ENCODE measurements at places on chromosomes 7 and 10. TPM values are rescaled to one million over a fixed set of nuclear protein-coding genes. Genes with fewer than 3 reads are reported as not detected.

DNA sequence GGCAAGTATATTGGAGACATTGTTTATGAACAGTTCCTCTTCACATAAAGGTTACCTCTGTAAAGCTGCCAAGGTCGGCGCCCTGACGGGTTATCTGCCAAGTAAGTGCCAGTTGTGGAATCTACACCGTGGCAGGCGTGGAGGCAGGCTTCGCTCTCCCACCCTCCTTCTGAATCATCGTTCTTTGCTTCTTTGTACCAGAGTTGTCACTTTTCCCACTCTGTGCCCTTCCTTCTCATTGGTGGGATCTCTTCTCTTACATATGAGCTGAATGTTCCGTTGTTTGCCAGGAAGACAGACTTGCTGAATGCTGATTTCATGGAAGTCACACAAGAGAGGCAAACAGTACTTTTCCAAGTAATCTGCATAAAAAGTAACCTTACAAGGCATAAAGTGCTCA, 40.6 kb upstream of the PTPRZ1 start:
- DNase-seq: no peak

- DNase-seq: no peak
Measured at GRCh38 chr7:140669352-140669751, 3.4 kb upstream of the ADCK2 start.

The KCNIP2 gene
- total RNA-seq: 1.1 TPM

DNA sequence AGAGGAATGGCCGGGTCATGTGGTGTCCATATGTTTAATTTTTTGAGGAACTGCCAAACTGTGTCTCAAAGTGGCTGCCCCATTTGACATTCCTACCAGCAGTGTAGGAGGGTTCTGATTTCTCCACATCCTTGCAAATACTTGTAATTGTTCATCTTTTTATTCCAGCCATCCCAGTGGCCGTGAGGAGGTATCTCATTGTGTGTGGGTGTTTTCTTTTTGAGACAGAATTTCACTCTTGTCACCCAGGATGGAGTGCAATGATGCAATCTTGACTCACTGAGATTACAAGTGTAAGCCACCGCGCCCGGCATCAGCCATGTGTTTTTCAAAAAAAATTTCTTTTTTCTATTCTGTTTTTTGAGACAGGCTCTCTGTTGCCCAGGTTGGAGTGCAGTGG, 38.7 kb upstream of the DLG5 start:
- no peak for DNase-seq

DNA sequence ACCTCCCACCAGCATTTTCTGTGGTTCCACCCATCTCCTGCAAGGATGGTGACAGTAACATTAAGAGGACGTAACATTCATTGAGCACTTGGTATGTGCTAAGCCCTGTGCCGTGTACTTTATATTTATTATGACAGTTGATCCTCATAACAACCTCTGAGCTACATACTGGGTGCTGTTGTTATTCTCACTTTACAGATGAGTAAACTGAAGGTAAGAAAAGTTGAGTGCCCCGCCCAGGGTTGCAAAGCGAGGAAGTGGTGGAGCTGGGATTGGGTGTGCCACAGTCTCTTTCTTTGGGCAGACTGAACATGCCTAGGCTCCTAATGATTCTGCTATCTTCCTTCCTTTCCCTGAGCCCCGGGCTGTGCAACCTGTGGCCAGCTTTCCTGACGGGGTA, 107.4 kb downstream of the SH3PXD2A start:
- DNase-seq: no peak

DNA sequence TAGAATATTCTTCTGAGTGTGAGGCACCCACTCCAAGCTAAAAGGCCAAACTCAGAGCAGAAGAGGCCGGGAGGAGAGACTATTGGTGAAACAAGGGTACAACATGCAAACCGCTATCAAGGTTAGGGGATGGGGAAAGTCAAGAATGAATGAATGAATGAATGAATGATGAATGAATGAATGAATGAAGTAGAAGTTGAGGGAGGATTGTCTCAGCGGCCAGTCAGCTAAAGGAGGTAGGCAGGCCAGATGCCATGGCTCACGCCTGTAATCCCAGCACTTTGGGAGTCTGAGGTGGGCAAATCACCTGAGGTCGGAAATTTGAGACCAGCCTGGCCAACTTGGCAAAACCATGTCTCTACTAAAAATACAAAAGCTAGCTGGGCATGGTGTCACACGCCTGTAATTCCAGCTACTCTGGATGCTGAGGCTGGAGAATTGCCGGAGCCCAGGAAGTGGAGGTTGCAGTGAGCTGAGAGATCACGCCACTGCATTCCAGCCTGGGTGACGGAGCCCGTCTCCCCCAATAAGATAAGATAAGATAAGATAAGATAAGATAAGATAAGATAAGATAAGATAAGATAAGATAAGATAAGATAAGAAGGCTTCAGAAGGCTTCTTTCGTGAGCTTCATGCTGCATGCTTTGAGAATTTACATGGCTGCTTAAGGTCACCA, 250.8 kb downstream of the CCDC3 start:
- DNase-seq: no peak

The HABP2 gene
- not detected for total RNA-seq

GRCh38 chr10:110258542-110258941, 46.2 kb downstream of the SMNDC1 start:
- DNase-seq: no peak

DNA sequence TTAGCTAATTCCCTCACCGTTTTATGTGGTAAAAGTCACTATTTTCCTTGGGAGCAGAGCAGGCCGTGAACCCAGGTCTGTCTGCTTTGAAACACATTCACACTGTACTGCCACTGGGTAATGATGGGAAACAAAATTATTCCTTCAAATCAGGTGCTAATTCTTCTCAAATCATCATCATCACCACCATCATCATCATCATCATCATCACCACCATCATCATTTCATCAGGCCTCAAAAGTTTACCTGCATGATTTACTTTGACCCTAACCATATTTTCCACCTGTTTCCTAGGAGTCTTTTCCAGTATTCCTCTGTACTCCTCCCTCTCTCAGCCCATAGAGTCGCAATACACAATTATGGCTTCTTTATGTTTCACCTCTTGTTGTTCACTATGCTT, 220.5 kb downstream of the GLI3 start:
- DNase-seq: no peak

The NOBOX gene
- not detected for total RNA-seq

The GRM3 gene
- total RNA-seq: not detected

All from thoracic aorta (tissue), 2 donors.